ENCODE measurements at places on chromosomes 16 and 17.

GRCh38 chr17:76948726-76949342 lies 80.6 kb downstream of the MGAT5B start:
- no peak for DNase-seq

GRCh38 chr16:84844559-84845495 lies 25.0 kb downstream of the CRISPLD2 start:
- DNase-seq = no peak

GRCh38 chr16:11407047-11407982 lies 62.1 kb downstream of the RMI2 start:
- DNase-seq = peak; percentile 81

GRCh38 chr17:38877130-38877851 lies 7.4 kb downstream of the LASP1 start:
- DNase-seq = no peak

DNA sequence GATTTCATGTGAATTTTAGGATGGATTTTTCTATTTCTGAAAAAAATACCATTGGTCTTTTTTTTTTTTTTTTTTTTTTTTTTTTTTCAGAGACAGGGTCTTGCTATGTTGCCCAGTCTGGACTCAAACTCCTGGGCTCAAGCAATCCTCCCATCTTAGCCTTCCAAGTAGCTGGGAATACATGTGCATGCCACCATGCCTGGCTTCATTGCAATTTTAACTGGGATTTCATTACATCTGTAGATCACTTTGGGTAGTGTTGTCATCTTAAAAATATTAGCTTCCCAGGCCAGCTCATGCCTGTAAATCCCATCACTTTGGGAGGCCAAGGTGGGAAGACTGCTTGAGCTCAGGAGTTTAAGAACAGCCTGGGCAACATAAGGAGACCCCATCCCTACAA lies 54.8 kb downstream of the TOM1L2 start:
- DNase-seq = no peak

- no peak for DNase-seq
Observed at GRCh38 chr16:19005561-19006445, 22.1 kb downstream of the TMC7 start.

- DNase-seq = no peak
Observed at GRCh38 chr17:77273397-77274085, 132.8 kb downstream of the SEC14L1 start.

DNA sequence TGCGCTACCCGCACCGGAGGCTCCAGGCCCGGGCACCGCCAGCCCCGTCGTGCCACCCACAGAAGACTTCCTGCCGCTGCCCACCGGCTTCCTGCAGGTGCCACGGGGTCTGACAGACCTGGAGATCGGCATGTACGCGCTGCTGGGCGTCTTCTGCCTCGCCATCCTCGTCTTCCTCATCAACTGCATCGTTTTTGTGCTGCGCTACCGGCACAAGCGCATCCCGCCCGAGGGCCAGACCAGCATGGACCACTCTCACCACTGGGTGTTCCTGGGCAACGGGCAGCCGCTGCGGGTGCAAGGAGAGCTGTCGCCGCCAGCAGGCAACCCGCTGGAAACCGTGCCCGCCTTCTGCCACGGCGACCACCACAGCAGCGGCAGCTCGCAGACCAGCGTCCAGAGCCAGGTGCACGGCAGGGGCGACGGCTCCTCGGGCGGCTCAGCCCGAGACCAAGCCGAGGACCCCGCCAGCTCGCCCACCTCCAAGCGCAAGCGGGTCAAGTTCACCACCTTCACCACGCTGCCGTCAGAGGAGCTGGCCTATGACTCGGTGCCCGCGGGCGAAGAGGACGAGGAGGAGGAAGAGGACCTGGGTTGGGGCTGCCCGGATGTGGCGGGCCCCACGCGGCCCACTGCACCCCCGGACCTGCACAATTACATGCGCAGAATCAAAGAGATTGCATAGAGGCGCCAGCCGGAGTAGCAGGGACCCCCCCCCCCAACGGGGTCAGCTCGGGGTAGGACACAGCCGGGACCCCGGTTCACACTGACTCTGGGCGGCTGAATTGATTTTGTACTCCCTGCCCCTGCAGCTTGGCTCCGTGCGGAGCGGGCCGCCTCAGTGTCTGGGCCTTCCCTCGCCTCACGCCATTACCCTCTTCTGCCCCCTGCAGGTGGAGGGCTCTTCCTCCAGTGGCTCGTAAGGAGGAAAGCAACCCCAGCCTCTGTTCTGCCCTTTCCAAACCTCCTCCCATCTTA lies 58.5 kb downstream of the TMEM132E start:
- peak; percentile 82 for DNase-seq

GRCh38 chr17:54172096-54172984 lies 349.6 kb downstream of the KIF2B start:
- DNase-seq = peak; percentile 47

DNA sequence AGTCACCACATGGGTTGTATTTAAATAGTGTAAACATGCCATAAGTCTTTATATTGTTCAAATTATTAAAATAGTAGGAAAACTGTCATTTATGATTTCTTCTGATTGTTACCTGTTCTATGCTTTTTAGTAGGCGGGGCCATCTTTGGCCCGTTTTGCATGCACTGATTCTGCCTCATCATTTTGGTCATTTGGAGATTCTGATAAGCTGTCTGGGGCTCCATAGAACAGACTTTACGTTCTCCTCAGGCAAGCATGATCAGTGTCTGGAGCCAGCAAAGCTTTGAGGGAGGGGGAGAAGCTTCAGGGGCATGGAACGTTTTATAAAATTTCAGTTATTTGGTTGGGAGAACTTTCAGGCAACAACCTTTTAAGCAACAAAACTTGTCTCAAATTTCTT lies 8.8 kb downstream of the NDEL1 start:
- DNase-seq = peak; percentile 61

DNA sequence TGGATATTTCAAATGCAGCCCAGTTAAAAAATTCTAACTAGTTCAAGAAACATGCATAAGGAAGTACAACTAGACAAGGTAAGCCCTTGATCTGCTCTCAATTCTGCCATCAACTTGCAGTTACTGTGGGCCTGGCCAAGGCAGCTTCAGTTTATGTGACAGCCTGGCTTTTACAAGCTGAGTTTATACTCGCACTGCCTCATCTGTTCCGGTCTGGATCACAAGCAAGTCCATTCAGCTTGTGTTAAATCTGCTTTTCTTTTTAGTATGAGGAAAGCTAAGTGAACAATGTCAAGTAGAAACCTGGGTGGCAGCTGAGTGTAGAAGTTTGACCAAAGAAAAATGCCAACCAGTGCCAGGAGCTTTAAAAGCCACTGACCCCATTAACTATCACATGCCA lies 76.6 kb upstream of the CORO6 start:
- DNase-seq = no peak

- DNase-seq = no peak
Observed at GRCh38 chr16:85545227-85545818, 67.8 kb upstream of the GSE1 start.

DNA sequence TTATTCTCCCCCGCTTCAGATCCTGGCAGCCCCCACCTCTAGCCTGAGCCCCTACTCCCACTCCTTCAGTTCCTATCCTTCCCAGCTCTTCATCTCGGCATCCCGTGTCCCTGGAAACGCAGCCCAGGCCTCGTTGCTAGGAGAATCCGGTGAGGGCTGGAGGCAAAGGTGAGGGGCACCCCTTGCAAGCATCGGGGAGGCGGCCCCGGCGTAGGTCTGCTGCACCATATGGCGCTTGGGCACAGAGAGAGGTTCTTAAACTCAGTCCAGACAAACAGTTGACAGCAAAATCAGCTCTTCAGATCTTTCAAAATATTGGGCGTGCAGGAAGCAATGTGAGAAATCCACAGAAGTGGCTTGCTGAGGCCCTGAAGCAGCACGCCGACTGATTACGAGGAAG lies 15.0 kb downstream of the SLC38A8 start:
- no peak for DNase-seq

- no peak for DNase-seq
Observed at GRCh38 chr16:3807425-3808123, 72.9 kb downstream of the CREBBP start.

DNA sequence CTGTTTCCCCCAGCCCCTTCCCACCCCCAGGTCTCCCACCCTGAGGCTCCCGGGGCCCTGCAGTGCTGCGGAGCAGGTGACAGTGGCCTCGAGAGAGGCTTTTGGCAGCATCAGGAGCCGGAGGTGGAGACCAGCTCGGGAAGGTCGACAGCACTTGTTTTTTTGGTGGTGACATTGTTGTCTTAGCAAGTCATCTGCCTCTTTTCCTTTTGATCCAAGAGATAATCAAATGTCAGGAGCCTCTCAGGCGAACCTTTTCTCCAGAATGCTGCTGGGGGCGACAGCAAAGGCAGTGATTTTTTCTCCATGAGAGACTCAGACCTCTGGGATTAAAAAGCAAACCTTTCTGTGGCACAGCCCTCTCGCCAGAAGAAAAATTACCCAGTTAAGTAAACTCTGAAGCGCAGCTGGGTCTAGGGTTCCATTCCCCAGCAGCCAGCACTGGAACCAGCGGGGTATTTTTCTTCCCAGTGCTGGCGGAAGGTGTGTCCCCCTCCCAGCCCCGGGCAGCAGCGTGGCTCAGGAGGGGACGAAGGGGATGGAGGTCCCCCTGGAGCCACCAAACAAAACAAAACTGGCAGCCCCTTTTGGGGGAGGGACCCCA lies 37.2 kb downstream of the GRIN2C start:
- no peak for DNase-seq

Data from OCI-M1 (cell line).